NCI-H1436 (cell line): ENCODE measurements at places on chromosomes 11 and 22.

DNA sequence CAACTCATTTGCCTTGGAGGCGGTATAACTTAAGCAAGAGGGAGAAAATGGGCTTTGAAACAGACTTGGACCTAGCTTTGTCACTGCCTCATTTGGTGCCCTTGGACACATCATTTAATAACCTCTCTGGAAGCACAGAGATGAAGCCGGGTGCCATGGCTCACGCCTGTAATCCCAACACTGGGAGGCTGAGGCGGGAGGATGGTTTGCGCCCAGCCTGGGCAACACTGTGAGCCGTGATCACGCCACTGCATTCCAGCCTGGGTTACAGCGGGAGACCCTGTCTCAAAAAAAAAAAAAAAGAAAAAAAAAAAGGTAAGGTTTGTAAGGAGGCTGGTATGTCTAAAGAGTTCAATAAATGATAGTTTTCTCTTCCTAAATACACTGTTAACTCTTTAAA lies 806 bp downstream of the COA4 start:
- DNase-seq = no peak

DNA sequence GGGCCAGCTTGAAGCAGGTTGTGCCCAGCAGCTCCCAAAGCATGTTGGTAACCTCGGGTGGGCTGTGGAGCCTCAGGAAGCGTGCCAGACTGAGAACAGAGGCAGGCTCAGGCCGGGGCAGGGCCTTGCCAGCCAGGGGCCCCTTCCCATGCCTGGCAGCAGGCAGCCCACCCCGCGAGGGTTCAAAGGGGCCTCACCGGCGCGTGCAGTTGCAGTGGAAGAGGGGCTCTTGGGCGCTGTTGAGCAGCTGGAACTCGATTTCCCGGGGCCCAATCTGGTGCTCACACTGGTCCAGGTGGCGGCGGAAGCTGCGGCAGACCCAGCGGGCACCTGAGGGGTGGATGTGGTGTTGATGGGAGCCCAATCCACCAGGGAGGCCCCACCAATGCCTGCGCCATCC lies 3.6 kb downstream of the PLA2G3 start:
- DNase-seq = no peak

DNA sequence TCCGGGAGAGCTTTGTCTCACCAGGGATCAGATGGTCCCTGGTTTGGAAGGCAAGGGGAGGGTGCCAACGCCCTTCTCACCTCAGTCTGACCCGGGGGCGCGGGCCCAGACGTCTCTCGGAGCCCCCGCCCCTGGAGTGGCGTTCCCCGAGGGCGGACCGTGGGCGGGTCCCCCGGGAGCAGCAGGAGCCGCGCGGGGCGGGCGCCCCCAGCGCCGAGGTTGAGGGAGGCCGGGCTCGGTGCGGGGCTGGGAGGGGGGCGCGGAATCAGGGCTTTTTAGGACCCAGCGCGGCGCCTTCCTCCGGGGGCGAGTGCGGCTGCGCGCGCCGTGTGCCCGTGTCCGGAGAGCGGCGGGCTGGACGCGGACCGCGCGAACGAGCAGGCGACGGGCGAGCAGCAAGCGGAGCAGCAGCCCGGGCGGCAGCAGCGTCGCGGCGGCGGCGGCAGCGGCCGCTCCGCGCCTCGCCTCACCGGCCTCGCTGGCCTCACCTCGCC lies at the start of gene KCNC1:
Gene KCNC1, plus strand, starts transcription at position 364 of the 494 bp plus-strand sequence. CDS start 1,222 bp downstream, outside the sequence.
- DNase-seq = peak; percentile 77

GRCh38 chr11:95254716-95255115 lies 23.7 kb upstream of the SESN3 start:
- DNase-seq = no peak

- no peak for DNase-seq
Observed at GRCh38 chr11:7981619-7982157, 5.4 kb upstream of the EIF3F start.

DNA sequence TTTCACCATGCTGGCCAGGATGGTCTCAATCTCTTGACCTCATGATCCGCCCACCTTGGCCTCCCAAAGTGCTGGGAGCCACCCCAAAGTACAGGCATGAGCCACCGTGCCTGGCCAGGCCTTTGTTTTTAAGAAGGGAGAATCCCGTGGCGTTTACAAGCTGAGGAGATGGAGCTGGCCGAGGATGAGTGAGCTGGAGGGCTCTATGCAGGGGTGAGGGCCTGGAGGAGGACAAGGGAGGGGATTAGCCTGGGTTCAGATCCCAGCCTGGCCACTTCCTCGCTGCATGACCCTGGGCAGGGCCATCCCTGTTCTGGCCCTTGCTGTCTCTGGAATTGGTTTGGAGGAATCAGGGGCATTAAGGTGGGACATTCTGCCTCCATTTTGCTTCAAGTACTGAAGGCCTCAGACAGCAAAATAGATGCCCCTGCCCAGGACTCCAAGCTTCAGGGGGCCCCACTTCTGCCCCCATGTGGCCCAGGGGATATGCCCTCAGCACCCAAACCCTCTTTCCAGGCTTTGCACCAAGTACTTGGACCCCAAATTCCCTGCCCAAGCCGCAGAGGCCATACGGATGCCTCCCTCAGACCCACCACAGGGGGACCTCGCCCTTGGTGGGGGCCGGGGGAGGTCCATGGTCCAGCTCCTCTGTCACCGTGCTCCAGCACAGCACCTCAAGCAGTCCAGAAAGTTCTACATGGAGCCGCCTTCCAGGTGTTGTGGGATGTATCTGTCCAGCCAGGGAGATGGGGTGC lies 12.1 kb upstream of the LRP5 start:
- DNase-seq = no peak

DNA sequence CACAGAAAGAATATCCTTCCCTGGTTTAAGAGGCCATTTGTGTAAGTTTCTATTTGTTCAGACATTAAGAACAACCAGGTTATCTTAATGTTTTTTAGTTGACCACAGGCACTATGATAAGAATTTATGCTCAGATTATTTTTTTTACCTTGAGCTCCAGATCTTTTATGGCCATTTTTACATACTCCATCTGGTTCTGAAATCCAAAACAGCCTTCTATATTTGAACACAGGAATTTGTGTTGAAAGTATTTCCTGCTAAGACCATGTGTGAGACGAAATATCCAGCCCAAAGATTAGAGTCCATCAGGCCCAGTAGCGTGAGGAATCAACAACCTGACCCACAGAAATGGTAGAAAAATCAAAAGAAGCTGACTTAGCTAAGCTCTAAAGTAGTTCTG lies 569.9 kb upstream of the FAT3 start:
- DNase-seq = no peak

DNA sequence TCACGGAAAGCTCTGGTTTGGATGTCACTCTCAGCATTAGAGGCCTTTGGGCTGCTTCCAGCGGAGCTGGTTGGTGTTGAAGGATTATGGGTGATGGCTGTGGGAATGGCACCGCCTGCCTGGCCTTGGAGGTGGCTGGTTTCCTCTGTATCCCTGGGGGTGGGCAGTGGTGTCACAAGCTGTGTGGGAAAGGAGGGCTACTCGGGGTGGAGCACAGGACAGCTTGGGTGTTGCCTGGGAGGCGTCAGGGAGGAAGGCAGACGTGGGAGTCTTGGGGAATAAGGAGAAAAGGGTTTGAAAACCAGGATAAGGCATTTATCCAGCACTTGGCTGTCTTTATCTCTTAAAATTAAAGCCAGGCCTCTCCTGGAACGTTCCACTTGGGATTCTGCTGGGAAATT lies 71.8 kb downstream of the ADAMTS15 start:
- DNase-seq = no peak

DNA sequence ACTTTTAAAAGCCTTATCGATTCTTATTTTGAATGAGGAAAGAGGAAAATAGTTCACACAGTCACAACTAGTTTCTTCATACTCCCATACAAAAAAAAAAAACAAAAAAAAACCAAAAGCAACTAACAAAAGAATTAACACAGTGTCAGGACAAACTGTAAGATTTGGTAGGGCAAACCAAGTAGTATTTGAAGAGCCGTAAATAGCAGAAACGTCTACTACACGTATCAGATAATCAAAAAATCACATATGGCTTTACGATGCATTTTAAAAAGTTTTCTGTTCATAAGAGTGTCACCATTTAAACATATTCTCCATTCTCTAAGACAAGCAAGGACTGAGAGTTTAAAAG lies 2.3 kb downstream of the PICALM start:
- no peak for DNase-seq

- no peak for DNase-seq
Observed at GRCh38 chr11:59918987-59919589, 19.1 kb upstream of the OOSP1 start.

GRCh38 chr11:29656597-29656996 lies 360.2 kb downstream of the KCNA4 start:
- DNase-seq = no peak

- no peak for DNase-seq
Observed at GRCh38 chr11:126352934-126353801, 2.3 kb upstream of the ST3GAL4 start.

DNA sequence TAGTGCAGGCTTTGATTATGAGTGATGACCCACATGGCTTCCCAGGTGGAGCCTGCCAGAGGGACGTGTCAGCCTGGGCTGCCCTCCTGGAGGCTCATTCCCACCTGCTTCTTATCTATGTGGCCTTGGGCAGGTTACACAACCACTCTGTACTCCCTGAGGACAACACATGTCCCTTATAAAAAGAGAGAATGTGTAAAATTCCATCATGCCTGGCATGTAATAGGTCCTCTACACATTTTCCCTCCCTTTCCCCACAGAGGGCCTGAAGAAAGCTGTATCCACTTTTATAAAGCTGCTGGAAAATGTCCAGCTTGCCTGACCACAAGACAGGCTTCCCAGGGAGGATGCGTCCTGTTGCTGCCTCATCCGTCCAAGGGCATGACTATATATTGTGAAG lies 55.0 kb upstream of the VSTM5 start:
- DNase-seq = no peak

GRCh38 chr11:72432347-72433287 lies 1.7 kb downstream of the CLPB start:
- DNase-seq = no peak

- DNase-seq = no peak
Observed at GRCh38 chr11:12556155-12556554, 118.1 kb upstream of the TEAD1 start.

GRCh38 chr11:12128301-12128751 lies 17.9 kb downstream of the MICAL2 start:
- no peak for DNase-seq

DNA sequence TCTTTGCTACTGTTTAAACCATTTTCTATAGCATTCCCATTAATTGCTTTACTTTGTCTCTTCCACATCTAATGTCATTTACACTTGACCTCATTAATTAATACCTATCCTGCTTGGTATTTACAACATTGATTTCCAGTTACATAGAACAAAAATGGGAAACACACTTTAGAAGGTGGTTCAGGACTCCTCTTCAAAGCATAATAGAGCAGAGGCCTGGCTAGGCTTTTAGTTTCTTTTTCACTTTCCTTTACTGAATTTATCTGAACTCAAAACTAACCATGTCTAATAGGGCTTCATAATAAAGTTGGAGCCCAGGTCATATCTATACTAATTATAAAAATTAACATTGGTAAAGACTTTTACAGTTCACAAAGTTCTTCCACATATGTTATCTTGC lies 648.0 kb upstream of the KIRREL3 start:
- no peak for DNase-seq

GRCh38 chr11:127028648-127029047 lies 28.1 kb upstream of the KIRREL3 start:
- DNase-seq = no peak

- no peak for DNase-seq
Observed at GRCh38 chr11:32255841-32256240, 165.0 kb downstream of the RCN1 start.

DNA sequence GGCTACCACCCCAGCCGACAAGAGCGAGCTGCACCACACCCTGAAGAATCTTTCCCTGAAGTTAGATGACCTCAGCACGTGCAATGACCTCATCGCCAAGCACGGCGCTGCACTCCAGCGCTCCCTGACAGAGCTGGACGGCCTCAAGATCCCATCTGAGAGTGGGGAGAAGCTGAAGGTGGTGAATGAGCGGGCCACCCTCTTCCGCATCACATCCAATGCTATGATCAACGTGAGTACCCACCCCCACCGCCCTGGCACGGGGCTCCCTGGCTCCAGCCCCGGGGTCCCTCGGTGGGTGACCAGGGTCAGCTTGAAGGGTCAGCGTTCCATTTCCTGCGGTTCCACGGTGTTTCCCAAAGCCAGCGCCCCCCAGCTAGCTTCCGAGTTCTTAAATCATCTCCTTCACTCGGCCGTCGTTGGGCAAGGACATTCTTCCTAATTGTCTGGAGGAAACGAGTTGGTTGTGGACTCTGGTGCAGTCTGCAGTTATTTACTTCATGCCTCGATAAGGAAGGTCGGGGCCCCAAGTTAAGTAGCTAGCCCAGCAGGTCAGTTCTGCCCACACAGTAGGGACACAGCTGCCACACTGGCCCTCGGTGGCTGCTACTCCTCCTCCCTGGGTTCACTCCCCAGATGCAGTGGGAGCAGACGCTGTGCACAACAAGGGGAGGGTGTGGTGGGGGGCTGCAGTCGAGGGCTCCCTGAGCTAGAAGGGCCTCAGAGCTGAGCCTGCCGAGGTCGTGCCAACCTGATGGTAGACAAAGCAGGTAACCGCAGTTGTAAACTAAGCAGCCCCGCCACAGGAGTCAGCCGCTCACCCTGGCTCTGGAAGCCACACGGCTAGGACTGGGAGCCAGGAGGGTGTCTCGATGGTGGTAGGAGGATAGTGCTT lies 97.9 kb downstream of the MORC2 start:
- DNase-seq = no peak

- DNase-seq = no peak
Observed at GRCh38 chr22:43148581-43148980, 2.8 kb upstream of the TSPO start.

DNA sequence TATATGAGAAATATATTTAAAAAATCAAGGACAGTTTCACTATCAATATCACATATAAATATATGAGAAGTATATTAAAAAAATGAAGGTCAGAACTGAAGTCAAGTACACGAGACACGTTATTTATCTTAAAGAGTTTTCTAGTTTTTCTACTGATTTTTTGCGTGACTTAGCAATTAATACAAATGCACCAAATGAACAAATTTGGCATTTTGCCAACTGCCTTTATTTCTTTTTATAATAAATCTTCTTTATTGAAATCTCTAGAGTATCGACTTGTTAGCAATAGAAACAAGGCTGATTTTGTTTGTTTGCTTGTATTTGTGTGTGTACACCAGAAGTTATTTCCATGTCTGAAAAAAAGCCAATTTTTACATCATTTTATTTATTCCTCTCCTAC lies 1684.7 kb upstream of the RAG2 start:
- no peak for DNase-seq

DNA sequence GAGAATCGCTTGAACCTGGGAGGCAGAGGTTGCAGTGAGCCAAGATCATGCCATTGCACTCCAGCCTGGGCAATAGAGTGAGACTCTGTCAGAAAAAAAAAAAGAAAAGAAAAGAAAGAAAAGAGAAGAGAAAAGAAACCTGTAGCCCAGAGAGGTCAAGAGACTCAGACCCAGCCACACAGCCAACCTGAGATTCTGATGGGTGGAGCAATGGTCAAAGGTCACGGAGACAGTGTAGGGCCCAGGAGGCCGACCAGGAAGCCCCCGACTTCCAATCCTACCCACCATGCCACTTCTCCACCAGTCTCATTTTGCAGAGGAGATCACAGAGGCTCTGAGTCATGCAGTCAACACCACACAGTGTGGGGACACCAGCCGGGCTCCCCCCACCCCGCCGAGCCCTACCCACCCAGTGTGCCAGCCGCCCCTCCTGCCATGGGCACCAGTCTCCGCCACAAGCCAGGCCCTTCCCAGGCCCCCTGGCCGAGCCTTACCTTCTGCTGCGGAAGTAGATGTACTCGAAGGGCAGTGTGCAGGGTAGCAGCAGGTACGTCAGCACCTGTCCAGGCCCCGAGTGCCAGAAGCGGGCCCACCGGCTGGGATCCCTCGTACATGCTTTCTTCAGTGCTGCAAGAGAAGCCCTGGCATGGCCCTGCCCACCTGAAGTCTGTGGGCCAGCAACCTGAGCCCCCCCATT lies 7.9 kb downstream of the PNPLA5 start:
- DNase-seq = no peak
